Lower leg skin (tissue), 4 donors: ENCODE measurements at places on chromosomes 1 and 21.
A peak's percentile ranks its signal among the peaks of the same experiment; 100 is the strongest.

- no peak for DNase-seq
These were observed 44.1 kb upstream of the KCNQ4 start for GRCh38 chr1:40739455-40740008.

- no peak for DNase-seq
These were observed 156.9 kb downstream of the IGSF21 start for GRCh38 chr1:18264450-18265039.

GRCh38 chr1:52771384-52771783, 45.1 kb downstream of the ZYG11B start:
- no peak for DNase-seq

- DNase-seq = no peak
These were observed 308.9 kb upstream of the LRRC7 start for GRCh38 chr1:69258842-69259241.

- DNase-seq = no peak
These were observed 14.8 kb downstream of the MMEL1 start for GRCh38 chr1:2617971-2618470.

DNA sequence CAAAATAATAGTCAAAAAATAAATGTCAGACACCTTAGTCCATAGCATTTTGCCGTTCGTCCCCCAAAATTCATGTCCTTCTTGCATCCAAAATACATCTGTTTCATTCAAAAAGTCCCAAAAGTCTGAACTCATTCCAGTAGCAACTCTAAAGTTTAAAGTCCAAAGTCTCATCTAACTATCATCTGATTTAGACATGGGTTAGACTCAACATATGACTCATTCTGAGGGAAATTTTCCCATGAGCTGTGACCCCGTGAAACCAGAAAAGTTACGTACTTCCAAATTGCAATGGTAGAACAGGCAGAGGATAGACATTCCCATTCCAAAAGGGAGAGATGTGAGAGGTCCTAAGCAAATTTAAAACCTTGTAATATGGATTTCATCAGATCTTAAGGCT, 48.6 kb upstream of the CACHD1 start:
- DNase-seq = no peak

DNA sequence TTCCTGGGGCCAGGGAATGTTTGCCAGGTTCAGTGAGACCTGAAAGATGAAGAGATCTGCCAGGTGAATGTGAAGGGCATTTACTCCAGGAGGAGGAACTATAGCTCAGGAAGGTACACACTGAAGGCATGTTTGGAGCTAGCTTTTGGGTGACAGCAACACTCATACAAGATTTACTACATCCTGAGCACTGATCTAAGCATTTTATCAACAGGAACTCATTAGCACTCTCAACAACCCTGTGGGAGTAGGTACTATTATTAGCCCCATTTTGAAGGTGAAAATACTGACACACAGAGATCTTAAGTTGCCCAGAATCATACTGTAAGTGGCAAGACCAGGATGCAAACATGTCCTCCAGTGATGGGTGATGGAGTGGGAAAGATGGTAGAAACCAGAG, 6.7 kb downstream of the GADD45A start:
- DNase-seq = no peak

DNA sequence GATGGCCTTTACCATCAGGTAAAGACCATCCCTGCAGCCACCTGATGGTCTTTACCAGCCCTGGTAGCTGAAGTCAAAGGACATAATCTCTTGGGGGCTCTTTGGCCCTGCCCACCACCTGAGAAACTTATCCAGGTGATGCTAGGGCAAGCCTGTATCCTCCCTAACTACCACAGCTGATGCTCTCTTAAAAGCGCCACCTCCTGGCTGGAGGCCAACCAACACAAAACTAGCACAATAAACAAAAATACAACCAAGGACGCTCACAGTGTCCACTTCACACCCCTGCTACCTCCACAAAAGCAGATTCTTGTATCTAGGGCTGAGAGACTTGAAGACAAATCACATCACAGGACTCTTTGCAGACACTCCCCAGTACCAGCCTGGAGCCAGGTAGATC, 357.1 kb upstream of the POU3F1 start:
- no peak for DNase-seq

DNA sequence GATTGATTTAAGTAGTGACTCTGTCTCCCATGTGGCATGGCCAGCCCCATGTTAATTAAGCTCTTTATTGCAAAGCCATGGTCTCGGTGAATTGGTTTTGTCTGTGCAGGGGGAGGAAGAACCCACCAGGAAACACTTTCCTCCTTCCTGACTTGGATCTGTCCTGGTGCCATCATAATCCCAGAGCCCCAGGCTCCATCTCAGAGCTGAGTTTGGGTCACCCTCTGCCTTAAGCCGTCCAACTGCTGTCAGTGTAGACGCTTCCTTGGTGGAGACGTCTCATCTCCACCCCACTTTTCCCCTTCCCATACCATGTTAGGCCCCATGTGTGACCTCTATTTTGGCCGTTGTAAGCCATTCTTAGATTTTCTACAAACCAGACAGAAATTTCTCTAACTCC, 36.0 kb upstream of the COL6A2 start:
- peak; percentile 23 for DNase-seq

DNA sequence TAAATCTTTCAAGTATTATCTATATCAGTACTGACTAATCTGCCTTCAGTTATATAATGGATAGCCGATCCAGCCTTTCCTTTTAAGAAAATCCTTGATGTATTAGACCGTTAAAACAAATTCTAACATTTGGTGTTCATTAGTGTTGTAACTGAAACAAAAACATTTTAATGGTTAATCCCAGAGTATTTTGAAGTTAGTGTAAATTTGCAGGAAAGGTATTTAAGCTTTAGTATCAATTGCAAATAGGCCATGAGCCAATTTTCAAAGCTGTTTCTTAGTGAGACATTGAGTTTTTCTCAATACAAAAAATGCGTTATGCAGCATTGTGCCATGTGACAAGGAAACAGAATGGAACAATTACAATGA, 29.6 kb downstream of the DISP1 start:
- no peak for DNase-seq
